Osteoblast (primary cell): ENCODE measurements at places on chromosomes 13 and 19. TPM values are rescaled to one million over a fixed set of nuclear protein-coding genes. Genes with fewer than 3 reads are reported as not detected.

IGFL3 gene
- not detected in 2 replicates for total RNA-seq

DNA sequence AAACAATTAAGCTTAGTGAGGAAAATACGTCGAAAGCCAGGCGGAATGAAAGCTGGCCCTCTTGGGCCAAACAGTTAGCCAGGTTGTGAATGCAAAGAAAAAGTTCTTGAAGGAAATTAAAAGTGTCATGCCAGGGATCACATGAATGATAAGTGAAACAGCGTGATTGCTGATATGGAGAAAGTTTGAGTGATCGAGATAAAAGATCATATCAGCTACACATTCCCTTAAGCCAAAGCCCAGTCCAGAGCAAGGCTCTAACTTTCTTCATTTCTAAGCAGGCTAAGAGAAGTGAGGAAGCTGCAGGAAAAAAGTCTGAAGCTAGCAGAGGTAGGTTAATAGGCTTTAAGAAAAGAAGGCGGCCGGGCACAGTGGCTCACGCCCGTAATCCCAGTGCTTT, 254.0 kb downstream of the EFNB2 start:
- no peak for DNase-seq

FSD1 gene
- 0.29 and 1.1 TPM in 2 replicates for total RNA-seq

GRCh38 chr13:87120476-87120875, 550.7 kb upstream of the SLITRK5 start:
- DNase-seq: no peak

DNA sequence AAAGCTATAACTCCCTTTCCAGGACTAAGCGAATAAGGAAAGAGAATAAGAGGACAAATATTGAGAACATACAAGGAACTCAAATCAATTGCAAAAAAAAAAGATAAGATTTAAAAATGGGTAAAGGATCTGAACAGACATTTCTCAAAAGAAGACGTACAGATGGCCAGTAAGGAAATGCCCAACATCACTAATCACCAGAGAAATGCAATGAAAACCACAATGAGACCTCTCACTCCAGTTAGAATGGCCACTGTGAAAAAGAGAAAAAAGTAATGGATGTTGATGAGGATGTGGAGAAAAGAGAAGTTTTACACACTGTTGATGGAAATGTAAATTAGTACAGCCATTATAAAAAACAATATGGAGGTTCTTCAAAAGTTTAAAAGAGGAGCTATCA, 63.8 kb downstream of the VWA8 start:
- no peak for DNase-seq
